CD4-positive, CD25-positive, alpha-beta regulatory T cell (primary cell): ENCODE measurements at places on chromosomes 1 and 21. TPM values are rescaled to one million over a fixed set of nuclear protein-coding genes. Genes with fewer than 3 reads are reported as not detected.

- no peaks in the 10 kb centered on the region for H3K36me3 ChIP-seq
- no peak overlapping the region for H3K27ac ChIP-seq
- no peaks in the 10 kb centered on the region for H3K4me1 ChIP-seq
- no peak overlapping the region for H3K4me3 ChIP-seq
These were observed 30.0 kb upstream of the PIGC start for GRCh38 chr1:172473842-172474241.

DNA sequence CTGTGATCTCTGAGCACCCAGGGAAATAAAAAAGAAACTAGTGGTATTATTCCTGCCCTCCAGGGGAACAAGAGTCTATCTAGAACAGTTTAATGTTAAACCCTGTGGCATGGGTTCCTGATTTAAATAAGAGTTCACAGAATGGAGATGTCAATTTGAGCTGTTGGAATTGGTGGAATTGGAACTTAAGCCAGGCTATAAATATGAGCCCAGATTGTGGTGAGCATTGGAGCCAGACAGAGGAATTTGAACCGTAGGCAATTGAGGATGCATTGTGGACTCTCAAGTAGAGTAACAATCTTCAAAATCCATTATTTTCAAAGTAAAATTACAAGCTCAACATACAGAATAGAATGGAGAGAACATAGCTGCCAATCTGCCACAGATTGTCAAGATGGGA, 98.2 kb downstream of the NEK7 start:
- H3K4me1 ChIP-seq = peaks cover 3% of the 10 kb centered on the region
- DNase-seq = no peak
- H3K27ac ChIP-seq = no peak overlapping the region
- peaks cover 10% of the 10 kb centered on the region for H3K36me3 ChIP-seq
- no peaks in the 10 kb centered on the region for H3K27me3 ChIP-seq

DNA sequence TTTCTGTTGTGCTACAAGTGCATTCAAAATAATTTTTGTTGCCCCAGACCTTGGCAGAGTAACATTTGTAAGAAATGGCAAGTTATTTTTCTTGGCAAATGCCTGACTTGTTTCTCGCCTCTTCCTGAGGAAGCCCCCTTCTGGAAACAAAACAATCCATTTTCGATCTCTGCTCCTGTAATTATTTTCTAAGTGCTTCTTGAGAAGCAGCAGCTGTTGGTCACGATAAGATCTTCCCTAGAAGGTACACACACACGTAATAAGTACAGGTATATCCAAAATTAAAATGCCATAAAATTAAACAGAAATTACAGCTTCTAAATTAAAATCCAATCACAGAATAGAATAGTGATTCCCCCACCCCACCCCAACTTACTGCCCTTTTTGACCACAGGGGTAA, 47.3 kb downstream of the LPGAT1 start:
- DNase-seq = no peak
- no peaks in the 10 kb centered on the region for H3K27me3 ChIP-seq
- no peak overlapping the region for H3K4me3 ChIP-seq
- no peak overlapping the region for H3K27ac ChIP-seq

DNA sequence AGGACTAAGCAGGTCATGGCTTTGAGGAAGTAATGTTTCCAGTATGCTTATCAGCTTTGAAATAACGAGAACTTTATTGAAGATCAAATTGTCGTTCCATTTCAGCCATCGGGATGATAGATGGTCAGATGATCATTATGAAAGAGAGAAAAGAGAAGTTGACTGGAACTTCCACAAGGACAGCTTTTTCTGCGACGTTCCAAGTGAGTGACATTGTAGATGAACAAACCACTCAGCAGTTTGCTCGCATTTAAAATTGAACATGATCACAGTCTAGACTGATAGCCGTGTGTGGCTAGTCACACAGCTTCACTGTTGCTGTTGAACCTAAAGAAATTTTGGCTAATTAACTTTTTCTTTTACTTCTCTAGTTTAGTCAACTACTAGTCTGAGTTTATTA, 151.1 kb downstream of the TLR5 start:
- DNase-seq = no peak
- H3K27ac ChIP-seq = no peak overlapping the region
- no peak overlapping the region for H3K4me3 ChIP-seq

DNA sequence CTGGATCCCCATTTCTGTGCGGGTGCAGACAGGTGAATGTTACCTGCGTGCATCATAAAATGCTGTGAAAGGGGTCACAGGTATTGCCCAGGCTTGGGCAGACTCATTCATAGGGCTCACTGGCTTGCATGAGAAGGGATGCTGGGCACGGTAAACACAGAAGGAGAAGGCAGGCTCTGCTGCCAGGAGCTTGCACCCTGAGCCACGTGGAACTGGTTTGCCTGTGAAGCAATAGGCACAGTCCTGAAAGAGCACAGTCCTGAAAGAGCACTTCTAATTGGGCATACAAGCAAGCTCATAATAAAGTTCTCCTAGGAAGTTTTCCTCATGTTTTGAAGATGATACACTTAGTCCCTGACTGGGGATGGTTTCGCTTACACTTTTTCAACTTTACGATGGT, 40.9 kb downstream of the GALNT2 start:
- H3K4me3 ChIP-seq = no peak overlapping the region
- H3K27me3 ChIP-seq = no peaks in the 10 kb centered on the region
- no peaks in the 10 kb centered on the region for H3K36me3 ChIP-seq
- no peak for DNase-seq
- peaks cover 34% of the 10 kb centered on the region for H3K4me1 ChIP-seq

DNA sequence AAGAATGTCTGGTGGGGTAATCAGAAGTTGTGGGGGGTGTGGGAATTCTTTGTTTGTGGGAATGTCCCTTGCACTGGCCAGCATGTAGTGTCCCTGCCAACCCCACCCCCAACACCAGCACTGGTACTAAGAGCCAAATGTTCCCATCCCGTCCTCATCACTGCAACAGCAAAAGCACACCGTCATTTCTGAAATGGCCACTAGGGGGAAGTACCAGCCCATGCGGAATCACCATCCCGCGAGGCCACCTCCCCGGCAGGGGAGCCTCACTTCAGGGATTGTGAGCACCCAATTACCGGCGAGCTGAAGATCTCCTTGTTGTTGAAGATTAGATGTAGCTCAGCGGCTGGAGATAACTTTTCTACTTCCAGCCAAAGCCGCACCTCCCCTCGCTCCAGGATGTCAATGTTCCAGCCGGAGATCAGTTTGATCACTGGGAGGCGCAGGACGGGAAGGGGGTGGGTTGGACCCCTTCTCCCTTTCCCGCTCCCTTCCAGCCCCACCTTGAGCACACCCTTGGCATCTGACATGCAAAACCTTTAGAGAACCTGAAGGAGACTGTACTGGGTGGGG, 41.0 kb downstream of the MYOM3 start:
- peak; percentile 58 for DNase-seq
- H3K36me3 ChIP-seq = no peaks in the 10 kb centered on the region
- no peak overlapping the region for H3K4me3 ChIP-seq
- H3K27me3 ChIP-seq = no peaks in the 10 kb centered on the region
- H3K27ac ChIP-seq = no peak overlapping the region

GRCh38 chr1:15452866-15453571, 3.5 kb upstream of the CELA2A start:
- no peak overlapping the region for H3K27ac ChIP-seq
- H3K36me3 ChIP-seq = no peaks in the 10 kb centered on the region
- no peaks in the 10 kb centered on the region for H3K4me1 ChIP-seq
- H3K4me3 ChIP-seq = no peak overlapping the region

DNA sequence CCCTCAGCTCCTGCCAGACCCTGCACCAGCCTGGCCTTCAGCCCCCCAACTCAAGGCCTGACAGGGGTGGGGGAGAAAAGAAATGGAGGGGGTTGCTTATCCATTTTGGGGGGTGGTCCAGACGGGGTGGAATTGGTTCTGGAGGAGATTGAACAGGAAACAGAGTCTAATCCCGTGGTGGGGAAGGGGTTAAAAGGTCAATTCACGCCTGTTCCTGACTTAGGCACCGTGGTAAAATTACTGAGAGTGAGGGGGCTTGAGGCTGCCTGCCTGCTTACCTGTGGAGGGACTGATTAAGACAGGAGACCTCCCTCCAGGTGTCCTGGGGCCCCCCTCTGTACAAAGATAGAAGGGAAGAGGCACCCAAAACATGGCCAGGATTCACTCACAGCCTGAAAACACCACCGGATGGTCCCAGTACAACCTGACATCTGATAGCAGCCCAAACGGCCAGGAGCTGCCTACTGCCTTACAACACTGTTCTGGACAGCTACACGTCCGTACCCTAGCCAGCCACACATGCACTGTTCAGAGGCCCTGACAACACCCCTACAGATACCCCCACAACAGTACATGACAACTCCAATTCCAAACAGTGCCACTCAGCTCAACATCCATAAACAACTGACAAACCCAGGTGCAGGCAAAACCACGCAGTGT, 31.8 kb downstream of the AHDC1 start:
- peaks cover 2% of the 10 kb centered on the region for H3K27me3 ChIP-seq
- no peaks in the 10 kb centered on the region for H3K36me3 ChIP-seq
- peaks cover 23% of the 10 kb centered on the region for H3K4me1 ChIP-seq
- DNase-seq = no peak

DNA sequence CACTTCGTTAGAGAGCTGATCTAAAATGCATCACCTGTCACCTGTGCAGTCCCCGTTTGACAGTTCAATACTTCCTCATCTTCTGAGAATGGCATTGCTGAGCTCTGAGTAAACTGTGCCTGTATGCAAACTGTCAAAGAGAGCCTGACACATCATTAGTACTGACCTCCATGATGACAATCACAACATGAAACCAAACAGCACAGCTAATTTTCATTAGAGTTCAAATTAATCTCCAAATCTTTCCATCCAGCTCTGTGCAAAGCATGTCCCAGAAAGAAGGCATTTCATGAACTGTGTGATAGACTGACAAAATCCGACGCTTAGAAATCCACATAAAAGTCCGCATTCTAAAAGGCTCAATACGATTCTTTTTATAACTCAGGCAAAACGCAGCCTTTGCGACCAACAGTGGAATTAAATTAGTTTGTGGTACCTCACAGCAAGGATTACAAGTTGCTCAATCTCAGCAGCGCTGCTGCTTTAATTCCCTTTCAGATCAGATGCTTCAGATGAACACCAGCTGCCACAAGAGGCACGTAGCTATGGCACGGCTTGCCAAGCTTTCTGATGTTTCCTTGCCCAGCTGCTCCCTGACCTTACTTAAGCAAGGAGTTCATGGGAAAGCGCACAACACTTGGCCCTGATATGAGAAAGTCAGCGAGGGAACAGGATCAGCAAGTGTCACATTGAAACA, 765.5 kb upstream of the PRMT6 start:
- H3K36me3 ChIP-seq = no peaks in the 10 kb centered on the region
- no peaks in the 10 kb centered on the region for H3K27me3 ChIP-seq
- no peak overlapping the region for H3K4me3 ChIP-seq
- no peak overlapping the region for H3K27ac ChIP-seq

DNA sequence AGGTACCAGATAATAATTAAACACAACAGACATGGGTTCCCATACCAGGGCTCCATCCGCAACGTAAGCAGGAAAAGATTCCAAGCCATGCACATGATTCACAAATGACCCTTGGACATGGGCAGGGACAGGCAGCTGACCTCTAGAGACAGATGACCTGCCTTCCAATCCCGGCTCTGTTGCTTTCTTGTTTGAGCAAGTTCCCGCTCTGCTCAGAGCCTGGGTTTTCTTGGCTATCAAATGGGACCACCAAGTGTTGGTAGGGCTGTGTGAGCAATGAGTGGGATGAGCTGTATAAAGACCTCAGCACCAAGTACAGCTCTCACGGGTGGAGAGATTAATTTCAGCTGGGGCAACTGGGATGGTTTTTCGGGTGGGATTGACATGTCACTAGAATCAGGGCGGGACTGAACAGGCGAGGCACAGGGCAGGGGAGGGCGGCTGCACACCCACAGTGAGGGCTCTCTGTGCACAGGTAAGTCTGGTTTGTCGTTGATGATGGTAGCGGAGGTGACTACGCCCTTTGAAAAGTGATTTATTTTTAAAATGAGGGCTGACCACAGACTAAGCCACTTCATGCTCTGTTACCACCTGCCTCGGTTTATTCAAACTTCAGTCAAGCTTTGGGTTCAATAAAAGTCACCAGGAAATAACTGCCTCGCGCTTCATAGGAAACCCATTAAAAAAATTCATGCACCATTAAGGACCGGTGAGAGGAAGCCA, 57.5 kb upstream of the IFFO2 start:
- no peaks in the 10 kb centered on the region for H3K27me3 ChIP-seq
- peaks cover 14% of the 10 kb centered on the region for H3K4me1 ChIP-seq
- no peak for DNase-seq

GRCh38 chr1:43832255-43832654, 101.3 kb upstream of the ARTN start:
- H3K27me3 ChIP-seq = no peaks in the 10 kb centered on the region
- peaks cover 48% of the 10 kb centered on the region for H3K4me1 ChIP-seq
- H3K27ac ChIP-seq = peak overlapping the region; percentile 58
- peak overlapping the region; percentile 1 for H3K4me3 ChIP-seq
- DNase-seq = peak; percentile 78

DNA sequence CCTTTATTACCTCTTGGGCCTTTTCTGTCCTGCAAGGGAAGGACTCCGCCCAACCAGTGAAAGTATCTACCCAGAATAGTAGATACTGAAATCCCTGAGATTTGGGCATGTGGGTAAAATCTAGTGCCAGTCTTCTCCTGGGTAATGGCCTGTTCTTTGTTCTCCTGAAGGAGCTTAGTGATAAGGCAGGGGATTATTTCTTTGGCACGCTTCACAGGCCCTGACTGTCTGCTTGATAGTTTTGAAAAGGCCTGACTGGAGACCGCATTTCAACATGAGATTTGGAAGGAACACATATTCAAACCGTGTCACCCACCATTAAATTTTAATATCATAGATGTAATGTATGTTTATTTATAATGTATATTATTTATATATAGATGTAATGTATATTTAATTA, 48.9 kb downstream of the RASAL2 start:
- no peak overlapping the region for H3K4me3 ChIP-seq
- no peak overlapping the region for H3K27ac ChIP-seq
- no peaks in the 10 kb centered on the region for H3K4me1 ChIP-seq
- H3K27me3 ChIP-seq = no peaks in the 10 kb centered on the region
- no peaks in the 10 kb centered on the region for H3K36me3 ChIP-seq

Gene SLAMF8
- not detected for total RNA-seq

Gene DEPDC1
- total RNA-seq = 0.39 TPM

Gene ARHGEF10L
- not detected for total RNA-seq

Gene GUCA2A
- total RNA-seq = not detected

Gene FBXO44
- total RNA-seq = 43.7 TPM
